Cardiac septum (tissue), 1 donor: ENCODE measurements at places on chromosomes 2 and 18. TPM values are rescaled to one million over a fixed set of nuclear protein-coding genes. Genes with fewer than 3 reads are reported as not detected.

DNA sequence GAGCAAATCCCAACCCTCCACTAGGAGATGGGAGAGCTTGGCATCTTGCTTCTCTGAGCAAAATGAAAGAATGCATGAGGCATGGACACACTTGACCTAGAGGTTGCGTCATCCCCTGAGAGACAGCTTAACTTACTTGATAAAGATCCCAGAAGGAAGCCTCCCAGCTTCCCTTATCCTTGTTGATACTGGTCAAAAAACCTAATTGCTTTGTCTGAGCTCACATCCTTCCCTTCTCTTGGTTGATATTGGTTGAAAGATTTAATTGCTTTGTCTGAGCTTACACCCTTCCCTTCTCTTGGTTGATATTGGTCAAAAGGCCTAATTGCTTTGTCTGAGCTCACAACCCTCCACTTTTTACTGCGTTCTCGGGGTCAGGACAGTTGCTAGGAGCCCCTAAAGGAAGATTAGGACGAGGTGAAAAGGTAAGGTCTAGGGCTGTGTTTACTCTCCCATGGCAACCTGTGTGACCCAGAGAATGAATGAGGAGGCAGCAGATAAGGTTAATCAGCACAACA is 12.2 kb upstream of the BOD1L2 start:
- DNase-seq, result no peak

GRCh38 chr18:57141208-57142129 is 5.4 kb upstream of the BOD1L2 start:
- no peak for DNase-seq

DNA sequence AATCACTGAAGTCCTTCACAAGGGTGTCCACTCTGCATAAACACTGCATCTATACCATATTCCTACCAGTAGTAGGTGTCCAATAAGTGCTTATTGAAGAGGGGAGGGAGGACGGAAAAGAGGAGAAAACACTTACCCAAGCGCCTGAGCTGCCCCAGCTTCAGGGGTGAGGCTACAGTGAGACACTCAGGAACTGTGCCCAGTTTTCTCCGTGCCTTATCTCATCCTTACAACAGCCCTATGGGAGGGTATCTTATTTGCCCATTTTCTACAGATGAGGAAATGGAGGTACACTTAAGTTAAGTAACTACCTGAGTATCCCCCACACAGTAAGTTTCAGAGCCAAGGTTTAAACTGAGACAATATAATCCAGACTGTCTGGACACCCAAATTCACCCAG is 41.5 kb downstream of the RNF152 start:
- DNase-seq, result no peak

DNA sequence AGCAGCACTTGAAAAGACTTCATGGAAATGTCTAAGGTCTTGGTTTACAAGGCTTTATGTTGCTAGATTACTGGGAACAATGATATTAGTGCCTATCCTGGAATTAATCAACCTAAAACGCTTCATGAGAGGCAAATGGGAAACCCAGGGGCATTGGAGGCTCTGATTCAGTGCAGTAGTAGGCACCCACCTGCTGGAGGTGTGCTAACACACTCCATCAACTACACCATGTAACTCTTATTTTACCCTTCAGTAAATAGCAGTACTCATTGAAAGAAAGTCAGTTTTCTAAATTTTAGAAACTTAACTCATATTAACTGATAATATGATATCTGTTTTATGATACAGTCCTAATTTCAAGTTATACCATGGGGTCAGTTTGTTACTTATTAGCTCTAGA is 17.4 kb upstream of the HNRNPA3 start:
- DNase-seq, result no peak

- no peak for DNase-seq
Observed at GRCh38 chr2:138536302-138536701, 34.7 kb downstream of the SPOPL start.

GRCh38 chr2:112229348-112229747 is 25.5 kb downstream of the ZC3H8 start:
- no peak for DNase-seq

DNA sequence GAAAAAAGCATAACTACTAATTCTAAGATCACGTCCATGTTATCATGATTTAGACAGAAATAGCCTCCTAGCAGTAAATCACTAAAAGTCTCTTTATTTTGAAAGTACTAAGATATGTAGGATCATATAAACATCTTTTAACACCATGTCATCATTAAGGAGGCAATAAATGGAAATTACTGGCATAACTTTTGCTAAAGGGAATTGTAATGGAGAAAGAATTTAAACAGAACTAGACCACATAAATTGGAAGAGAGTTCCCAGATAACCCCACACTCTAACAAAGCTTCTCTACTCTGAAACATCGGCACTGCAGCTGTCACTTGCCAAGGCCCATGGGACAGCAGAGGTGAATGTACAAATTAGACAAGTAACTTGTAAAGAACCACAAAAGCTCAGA is 29.5 kb downstream of the STK39 start:
- no peak for DNase-seq

- no peak for DNase-seq
Observed at GRCh38 chr2:72695676-72696075, 130.2 kb downstream of the EXOC6B start.

GRCh38 chr2:72109291-72109690 is 38.4 kb downstream of the CYP26B1 start:
- peak; percentile 39 for DNase-seq

- no peak for DNase-seq
Observed at GRCh38 chr2:195687320-195688086, 30.5 kb downstream of the SLC39A10 start.

GRCh38 chr18:44899832-44900231 is 219.1 kb downstream of the SETBP1 start:
- DNase-seq, result no peak

GRCh38 chr18:43847164-43848091 is 570.1 kb upstream of the SYT4 start:
- DNase-seq, result no peak

DNA sequence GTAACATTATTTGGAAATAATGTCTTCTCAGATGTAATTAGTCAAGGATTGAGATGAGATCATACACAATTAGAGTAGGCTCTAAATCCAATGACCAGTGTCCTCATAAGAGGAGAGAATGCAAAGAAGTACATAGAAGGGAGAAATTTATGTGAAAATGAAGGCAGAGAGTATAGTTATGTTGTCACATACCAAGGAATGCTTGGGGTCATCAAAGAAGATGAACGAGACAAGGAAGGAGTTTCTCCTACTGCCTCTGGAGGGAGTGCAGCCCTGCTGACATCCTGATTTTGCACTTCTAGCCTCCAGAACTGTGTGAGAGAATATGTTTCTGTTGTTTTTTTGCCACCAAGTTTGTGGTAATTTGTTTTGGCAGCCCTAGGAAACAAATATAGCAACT is 100.1 kb downstream of the GALNT13 start:
- no peak for DNase-seq

DNA sequence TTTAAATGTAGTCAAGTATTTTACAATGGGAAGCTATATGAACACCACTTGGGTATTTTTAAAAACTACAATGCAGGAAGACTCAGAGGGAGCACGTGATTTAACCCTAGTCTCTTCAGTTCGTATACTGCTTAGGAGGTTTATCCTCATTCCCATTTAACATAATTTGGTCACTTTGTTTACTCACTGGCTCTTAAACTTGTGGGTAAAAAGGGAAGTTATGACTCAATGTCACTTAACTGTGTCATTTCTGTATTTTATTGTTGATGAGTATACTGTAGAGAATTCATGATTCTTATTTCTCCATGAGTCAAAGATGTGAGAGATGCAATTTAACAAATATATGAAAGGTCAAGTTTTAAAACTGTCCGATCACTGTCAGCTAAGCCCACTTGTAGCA is 48.2 kb downstream of the SLC66A3 start:
- no peak for DNase-seq

GRCh38 chr2:218224186-218224585 is 7.2 kb downstream of the ARPC2 start:
- no peak for DNase-seq

The FN1 gene
- total RNA-seq, result 339 TPM

The SLC35F5 gene
- 66.3 TPM for total RNA-seq

The PRKD3 gene
- 13.5 TPM for total RNA-seq

The KIAA2012 gene
- total RNA-seq, result not detected

The LCT gene
- not detected for total RNA-seq

The SMCHD1 gene
- total RNA-seq, result 34.8 TPM

The ERICH2 gene
- 1.7 TPM for total RNA-seq

The ACVR1C gene
- 0.59 TPM for total RNA-seq

The TBR1 gene
- 0.05 TPM for total RNA-seq

The POMC gene
- total RNA-seq, result 3.1 TPM

The GREB1L gene
- 16.2 TPM for total RNA-seq

The IL36A gene
- total RNA-seq, result not detected

The RUFY4 gene
- total RNA-seq, result not detected

The LHCGR gene
- total RNA-seq, result 0.24 TPM
